Glomerular endothelial cell (primary cell): ENCODE measurements at places on chromosomes 3 and 15. TPM values are rescaled to one million over a fixed set of nuclear protein-coding genes. Genes with fewer than 3 reads are reported as not detected.

Gene PLS1
- total RNA-seq: 0.82 and 2.9 TPM in 2 replicates

Gene UBP1
- 54.1 and 75.0 TPM in 2 replicates for total RNA-seq

Gene HESX1
- 0.58 and 1.0 TPM in 2 replicates for total RNA-seq

Gene ALDH1L1
- total RNA-seq: not detected in 2 replicates

Gene GMNC
- 0.06 TPM in 1 of 2 replicates, not detected in the other for total RNA-seq

- DNase-seq: no peak
These were observed 1.1 kb upstream of the FBLN2 start for GRCh38 chr3:13547591-13548371.
